ENCODE measurements at places on chromosomes 3 and 15.

GRCh38 chr3:178152031-178152806, 384.0 kb upstream of the KCNMB2 start:
- DNase-seq: no peak

- DNase-seq: no peak
Observed at GRCh38 chr3:15350141-15350540, 17.8 kb upstream of the SH3BP5 start.

DNA sequence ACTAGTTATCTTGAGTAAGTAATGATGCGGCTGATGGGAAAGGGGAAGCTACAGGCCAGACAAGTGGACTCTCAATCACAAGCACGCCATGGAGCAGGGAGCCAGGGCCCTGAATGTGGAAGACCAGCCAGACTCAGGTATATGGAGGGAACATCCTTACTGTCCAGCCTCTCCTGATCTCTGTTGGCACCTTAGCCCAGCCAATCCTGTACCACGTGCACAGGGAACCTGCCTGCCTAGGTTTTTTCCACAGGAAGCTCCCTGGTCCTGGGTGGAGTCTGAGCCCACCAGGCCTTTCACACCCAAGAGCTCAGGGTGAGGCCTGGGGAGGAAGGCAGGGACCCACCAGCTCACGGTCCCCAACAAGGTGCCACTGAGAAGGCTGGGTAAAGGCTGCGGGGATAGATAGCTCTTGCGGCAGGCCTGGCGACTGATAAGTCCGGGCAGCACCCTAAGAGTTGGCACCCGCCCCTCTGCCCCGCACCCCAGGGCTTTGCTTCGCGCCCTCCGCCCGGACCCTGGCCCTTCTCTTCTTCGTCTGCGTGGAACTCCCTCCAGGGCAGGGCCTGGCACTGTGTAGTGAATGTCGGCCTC, 933 bp upstream of the APEH start:
- DNase-seq: no peak

DNA sequence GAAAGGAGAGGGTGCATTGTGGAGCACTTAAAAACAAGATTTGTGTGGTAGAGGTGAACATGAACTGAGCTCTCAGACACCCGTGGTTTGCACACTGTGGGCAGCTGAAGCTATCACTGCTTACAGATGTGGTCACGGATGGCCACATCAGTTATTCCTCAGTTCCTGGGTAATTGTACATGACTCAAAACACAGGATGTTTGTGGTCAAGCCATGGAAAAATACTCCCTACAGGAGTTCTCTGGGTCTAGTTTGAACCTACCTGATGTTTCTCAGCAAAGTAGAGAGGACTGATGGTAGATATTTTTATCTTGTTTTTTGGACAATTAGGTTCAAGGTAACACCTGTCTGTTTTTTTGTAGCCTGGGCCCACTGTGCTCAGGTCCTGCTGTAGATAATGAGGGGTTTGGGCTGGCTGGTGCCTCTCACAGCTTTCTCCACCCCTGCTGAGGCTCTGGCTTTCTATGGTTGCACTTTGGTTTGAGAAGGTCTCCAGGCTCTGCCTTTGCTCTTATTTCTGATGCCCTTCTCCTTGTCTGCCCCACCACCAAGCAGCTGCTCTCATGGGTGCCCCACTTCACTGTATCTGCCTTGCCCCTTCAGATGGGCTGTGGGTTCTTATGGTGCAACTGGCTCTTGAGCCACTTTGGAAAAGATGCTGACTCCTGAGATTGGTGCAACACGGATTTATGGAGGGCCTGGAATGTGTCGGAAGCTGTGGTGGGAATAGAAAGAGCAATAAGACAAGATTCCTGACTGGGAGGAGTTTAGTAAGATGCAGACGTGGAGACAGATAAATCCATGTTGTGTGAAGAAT, 40.1 kb downstream of the CDCP1 start:
- DNase-seq: peak; percentile 52

DNA sequence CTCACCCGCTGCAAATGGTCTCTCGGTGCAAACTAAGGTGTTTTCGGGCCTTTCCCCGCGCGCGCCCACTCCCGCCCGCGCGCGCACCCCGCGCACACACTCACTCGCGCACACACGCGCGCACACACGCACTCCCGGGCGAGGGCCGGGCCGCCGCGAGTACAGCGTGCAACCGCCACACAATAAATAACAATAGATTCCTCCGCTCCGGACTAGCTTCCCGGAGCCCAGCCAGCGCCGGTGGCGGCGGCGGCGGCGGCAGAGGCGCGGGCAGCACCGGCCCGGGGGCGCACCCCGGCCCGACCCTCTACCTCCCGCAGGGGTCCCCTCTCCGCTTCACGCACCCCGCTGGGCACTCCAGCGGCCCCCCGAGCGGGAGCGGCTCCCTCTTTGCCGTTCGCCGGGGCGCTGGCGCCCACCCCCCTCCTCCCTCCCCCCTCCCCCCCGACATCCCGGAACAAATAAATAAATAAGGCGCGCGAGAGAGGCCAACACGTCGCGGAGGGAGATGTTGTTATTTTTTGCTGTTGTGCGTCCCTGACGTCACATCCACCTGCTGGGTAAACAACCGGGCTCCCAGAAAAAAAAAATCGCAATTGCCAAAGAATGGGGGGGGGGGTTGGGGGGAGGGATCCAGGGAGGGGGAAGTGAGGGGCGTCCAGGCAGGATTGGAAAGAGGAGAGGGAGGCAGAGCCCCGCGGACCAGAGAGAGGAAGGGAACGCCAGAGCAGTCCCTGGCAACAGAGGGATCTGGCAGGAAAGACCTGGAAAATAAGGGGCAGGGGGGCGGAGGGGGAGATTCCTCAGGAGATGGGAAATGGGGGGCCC, at the start of gene FOXP1:
FOXP1 (minus strand) TSS at position 163 of the 828 bp plus-strand sequence. CDS start 385,347 bp downstream, outside the sequence.
- DNase-seq: peak; percentile 53

DNA sequence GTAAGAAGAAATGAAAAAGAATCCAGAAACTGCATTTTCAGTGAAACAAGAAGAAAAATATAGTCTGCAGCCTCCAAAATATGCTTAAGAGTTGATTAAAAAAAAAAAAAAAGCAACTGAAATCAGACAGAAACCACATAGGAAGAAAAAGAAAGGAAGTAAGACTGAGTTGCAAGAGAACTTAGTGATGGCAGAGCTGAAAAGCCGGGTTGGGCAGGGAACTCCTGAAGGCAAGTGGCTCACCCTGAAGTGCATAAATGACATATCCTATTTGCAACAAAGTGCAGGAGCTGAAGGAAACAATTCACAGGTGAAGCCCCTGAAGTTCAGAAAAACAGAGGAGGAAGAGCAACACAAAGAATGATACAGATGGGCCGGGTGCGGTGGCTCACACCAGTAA, 108.8 kb upstream of the SLC25A36 start:
- no peak for DNase-seq

DNA sequence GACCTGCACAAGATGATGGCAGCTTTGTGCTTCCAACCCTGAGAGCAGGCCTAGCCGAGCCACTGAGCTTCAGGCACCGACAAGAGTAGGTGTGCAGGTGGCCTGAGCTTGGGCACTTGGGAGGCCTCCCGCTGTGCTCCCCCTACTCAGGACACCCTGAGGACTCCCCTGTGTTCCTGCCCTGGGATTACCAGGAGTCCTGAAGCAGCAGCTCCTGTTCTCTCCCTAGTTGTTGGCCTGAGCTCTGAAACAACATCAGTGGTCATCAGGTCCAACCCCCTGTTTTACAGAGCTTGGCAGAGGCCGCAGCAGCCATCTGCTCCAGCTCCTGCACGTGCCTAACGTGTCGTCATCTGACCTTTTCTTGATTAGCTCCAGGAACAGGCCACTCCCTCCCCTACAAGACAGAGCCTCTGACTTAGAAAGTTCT, 8.0 kb upstream of the MESP2 start:
- peak; percentile 45 for DNase-seq

DNA sequence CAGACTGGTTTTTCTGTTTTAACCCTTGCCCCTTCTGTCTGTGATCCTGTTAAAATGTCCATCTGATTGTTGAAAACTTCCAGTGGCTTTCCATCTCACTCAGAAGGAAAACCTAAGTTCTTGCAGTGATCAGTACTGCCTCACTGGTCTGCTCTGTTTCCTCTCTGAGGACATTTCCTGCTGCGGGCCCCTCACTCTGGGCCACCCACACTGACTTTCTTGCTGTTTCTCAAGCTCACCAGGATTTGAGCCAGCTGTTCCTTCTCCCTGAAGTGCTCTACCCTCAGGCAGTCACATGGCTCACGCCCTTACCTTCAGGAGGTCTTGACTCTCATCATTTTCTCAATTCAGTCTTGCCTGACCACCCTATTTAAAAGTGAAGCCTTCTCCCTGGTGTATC, 1.8 kb downstream of the GRK7 start:
- DNase-seq: no peak

GRCh38 chr3:179853176-179853575, 183.6 kb downstream of the PEX5L start:
- DNase-seq: peak; percentile 24

- DNase-seq: peak; percentile 32
Observed at GRCh38 chr3:47370887-47371697, 9.7 kb upstream of the PTPN23 start.

- DNase-seq: no peak
Observed at GRCh38 chr15:88646951-88647350, 8.1 kb downstream of the ISG20 start.

GRCh38 chr3:143098032-143098764, 21.4 kb upstream of the CHST2 start:
- no peak for DNase-seq

DNA sequence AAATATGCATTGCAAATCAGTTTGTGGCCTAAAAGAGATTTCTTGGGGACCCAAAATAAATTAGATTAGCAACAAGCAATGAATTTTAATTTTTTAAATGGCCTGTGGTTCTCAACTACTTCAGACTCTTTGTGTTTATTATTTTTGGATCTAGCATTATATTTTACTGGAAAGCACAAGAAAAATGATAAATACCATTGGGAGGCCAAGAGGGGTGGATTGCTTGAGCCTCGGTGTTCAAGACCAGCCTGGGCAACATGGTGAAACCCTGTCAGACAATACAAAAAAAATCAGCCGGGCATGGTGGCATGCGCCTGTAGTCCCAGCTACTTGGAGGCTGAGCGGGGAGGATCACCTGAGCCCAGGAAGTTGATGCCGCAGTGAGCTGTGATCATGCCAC, 13.6 kb downstream of the LACTB start:
- no peak for DNase-seq

- DNase-seq: no peak
Observed at GRCh38 chr15:46408312-46408711, 773.5 kb downstream of the SQOR start.

All from hepatic stellate cell (primary cell).